Liver (tissue), 10 donors: ENCODE measurements at places on chromosomes 6 and 20.

DNA sequence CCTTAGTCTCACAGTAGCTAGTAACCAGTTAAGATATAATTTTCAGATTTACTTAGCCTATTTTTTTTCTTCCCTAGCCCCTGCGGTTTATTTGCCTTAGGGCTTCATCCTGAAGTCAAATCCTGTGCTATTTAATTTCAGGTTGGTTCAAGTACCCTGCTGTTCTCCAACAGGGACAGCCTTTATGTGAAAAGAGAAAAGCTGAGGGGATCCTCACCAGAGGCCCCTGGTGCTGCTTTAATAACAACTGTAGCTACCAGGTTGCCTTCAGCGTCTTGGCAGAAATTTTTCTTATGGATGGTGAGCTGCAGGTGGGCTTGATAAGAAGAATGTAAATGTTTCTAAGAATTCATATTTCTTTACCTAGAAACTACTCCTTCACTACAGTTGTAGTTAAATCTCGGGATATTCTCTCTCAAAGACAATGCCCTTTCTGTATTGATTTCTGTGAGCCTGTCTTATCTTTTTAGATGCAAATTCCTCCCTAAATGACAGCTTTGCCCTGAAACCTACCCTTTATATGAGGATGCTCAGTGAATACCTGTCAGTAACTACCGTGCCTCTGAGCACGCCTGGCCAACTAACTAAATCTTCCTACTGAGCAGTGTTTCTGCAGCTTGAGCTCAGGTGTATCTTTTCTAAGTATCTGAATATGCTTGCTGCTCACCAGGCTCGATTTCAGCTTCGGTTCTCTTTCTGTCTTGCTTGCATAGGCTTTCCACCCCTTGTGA is 320.5 kb downstream of the MMUT start:
- no peak for DNase-seq

DNA sequence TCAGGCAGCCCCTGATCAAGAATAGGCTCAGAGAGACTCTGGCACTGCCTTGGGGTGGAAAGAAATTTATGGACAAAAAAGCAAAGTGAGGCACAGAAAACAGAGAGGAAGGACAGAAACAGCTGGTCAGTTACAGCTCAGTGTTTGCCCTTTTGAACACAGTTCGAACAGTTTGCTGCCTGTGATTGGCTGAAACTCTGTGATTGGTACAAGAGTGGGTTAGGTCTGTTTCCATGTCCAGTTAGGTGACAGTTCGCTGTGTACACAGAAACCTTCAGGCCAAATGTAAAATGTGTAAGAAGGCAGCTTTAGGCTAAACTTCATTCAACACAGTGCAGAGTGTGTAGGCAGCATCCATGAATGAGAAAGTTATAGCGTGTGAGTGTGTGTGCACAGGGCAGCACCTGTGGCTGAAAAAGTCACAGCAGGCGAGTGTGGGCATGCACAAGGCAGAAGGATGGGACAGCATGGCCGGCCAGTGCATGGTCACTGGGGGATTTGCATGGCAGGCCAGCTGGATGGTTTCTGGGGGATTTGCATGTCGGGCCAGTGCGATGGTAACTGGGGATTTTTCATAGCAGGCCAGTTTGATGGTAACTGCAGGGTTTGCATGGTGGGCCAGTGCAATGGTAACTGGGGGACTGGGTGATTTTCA is 75.4 kb upstream of the FRMD1 start:
- peak; percentile 34 for DNase-seq

GRCh38 chr6:13432526-13433184 is 54.7 kb downstream of the GFOD1 start:
- no peak for DNase-seq

DNA sequence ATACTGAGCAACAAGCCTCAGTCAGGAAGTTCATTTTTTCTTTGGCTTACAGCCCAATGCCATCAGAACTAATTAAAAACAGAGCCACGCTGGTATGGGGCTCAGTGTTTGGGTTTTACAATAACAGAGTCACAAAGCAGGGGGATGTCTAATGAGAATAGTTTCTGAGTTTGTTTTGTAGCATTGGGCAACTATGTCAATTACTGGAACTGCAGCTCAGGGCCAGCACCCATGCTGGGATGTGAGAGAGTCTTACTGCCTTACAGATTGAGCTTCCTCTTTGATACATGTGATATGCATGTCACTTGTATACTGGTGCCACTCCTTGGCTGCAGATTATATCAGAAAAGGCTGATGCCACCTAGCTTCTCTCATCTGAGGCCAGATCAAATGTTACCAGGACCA is 117.6 kb downstream of the TFAP2B start:
- no peak for DNase-seq

GRCh38 chr6:18742406-18742805 is 355.3 kb downstream of the RNF144B start:
- no peak for DNase-seq

GRCh38 chr6:140960566-140960965 is 1172.2 kb upstream of the GJE1 start:
- no peak for DNase-seq

DNA sequence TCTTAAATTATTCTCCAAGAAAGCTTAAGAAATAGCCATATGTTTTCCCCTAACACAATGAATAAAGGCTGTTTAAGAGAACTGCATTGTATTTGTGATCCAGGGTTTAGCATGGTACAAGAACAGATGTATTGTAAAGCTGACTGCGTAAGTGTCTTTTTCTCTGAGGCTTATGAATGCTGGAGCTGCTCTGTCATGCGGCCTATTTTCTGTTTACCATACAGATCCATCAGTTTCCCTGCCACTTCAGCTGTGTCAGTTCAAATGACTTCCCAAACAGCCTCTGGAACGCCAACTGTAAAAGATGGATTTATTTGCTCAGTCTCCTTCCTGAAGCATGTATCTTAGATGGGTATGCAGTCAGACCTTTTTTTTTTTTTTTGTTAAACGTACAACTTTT is 419.3 kb upstream of the HS3ST5 start:
- DNase-seq, result no peak

DNA sequence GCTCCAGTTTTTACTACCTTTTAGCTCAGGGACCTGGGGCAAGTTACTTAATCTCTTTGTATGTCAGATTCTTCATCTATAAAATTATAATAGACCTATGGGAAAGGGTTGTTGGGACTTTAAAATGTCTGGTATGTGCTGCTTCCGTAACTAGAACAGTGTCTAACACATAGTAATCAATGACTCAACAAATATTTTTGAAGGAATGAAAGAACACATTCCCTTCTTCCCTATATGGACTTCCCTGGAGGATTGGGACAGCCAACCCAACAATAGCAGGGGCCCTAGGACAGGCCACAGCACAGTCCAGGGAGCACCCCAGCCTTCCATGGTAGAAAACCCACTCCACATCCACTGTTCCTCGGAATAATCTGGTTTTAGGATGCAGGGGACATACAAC is 50.7 kb upstream of the TPD52L1 start:
- no peak for DNase-seq

GRCh38 chr6:134289204-134289575 is 28.7 kb downstream of the SGK1 start:
- DNase-seq, result no peak

DNA sequence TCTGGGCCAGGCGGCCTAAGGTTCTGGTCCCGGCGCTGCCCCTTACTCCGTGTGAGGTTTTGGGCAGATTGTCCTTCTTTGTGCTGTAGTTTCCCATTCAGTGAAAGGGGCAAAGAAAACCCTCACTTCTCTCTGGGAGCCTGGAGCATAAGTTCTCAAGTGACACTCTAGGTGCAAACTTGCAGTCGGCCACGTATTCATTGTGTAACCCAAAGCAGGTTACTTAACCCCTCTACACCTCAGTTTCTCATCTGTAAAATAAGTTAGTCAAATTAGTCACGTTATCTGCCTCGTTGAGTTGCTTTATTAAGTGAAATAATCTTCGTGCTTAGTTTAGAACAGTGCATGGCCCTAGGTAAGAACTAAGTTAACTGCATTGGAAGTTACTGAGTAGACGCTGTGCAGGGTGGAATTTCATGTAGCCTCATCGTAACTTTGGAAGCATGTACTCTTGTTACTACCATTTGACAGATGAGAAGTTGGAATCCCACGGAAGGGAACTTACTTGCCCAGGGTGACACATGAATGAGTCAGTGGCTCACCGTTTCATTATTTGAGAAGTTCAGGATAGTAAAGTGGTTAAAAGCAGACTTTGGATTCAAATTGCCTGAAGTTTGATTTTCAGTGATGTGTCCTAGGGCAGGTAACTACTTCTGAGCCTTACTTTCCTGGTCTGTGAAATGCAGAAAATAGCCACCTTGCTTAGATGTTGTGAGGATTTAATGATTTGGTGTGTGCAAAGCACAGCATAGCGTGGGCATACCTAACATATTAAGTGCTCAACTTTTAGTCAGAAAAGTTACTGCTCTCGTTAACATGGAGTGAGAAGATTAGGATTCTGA is 556 bp upstream of the MROH8 start:
- DNase-seq, result no peak

GRCh38 chr6:26377719-26378118 is 5.2 kb upstream of the BTN2A2 start:
- no peak for DNase-seq

DNA sequence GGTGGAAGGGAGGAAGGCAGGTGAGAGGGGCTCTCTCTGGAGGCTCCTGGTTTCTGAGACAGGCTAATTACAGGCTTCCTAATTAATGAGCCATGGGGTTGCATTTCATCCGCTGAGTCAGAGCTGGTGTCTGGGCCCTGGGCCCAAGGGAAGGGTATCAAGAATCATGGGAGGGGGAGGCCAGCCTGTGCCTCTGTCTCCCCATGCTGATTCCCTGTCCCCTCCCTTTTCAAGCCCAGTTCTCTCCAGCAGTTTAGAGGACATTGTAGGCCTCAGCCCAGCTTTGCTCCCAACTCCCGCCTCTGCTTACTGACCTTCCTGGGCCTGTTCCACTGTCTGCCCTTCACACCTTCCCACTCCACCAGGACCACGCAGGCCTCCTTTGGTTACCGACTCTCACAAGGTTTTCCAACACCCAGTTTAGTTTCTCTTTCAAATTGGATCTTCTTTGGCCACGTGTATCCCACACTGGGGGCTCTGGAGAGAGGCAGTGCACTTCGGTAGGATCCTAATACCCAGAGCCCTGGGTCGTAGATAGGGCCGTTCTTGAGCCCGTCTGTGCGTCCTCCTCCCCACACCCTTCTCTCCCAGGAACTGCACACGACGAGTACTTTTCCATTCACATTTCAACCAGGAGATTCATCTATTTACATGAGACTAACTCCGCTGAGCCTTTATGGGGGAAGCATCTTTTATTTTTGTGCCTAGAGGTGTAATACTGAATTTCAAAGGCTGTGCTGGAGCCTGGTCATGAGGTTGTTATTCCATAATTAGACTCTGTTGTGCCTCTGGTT is 18.2 kb upstream of the AVP start:
- DNase-seq, result no peak

DNA sequence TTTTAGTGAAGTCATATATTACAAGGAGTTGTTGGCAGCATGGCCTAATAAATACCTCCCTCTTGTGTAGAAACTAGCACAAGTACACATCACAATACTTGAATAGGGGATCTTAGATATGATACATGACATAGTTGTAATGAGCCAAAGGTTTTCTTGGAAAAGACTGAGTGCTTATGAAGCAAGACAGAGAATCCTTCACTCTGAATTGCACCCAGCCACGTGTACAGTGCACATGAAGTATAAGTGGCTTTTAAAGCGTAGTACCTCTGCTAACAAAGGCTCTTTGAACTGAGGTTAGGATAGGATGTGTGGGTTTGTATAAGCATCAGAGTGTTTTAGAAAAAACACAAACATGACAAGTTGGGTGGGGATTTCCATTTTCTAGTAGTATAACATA is 145.5 kb upstream of the STMND1 start:
- DNase-seq, result no peak

DNA sequence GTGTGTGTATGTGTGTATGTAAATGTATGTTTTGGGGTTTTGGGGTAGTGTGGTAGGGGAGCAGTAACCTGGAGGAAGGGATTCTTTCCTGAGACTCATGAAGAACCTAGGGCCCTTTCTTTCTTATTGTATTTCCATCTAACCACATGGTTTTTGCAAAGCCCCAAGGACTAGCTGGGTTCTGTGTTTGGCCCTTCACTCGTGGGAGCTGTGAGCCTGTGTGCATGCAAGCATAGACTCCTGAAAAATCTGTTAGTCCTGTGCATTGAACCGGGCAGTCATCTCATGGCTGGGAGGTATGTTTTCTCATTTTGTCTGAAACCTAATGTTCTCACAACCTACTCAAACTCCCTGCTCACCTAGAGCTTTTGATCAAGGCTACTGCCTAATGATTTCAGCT is 219.1 kb downstream of the PHACTR1 start:
- no peak for DNase-seq
